ENCODE measurements at places on chromosomes 2 and 18.

DNA sequence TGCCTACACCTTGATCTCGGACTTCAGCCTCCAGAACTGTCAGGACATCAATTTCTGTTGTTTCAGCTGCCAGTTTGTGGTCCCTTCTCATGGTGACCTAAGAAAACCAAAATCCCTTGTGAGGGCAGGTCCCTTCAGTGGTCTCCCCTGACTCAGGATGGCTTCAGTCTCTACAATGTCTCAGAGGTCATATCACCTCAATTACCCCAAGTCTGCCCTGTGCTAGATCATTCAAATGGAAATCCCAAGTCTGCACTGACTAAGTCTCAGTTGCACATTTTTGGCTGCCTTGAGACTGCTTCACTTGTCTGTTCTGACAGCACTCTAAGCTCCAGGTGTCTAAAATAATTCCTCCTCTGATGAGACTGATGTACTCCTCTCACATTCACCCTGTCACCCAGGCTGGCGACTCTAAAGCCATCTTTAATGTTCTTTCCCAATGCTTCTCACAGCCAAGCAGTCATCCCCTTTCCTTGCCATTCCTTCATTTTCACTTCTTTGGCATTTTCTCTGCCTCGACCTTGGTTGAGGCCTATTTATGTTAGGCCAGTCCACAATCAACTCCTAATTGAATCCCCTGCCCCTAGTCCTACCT lies 470.8 kb downstream of the DLGAP1 start:
- no peak for DNase-seq

DNA sequence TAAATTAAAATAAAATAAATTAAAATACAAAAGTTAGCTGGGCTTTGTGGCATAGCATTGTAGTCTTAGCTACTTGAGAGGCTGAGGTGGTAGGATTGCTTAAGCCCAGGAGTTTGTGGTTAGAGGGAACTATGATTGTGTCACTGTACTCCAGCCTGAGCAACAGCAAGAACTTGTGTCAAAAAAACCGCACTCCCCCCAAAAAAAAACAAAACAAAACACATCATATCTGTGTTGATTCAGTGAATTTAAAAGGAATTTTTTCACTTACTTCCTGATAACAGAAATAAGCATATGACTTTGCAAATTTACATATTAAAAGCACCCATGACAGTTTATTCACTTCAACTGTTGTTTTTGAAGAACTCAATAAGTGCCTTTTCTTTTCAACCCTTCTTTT lies 68.1 kb upstream of the PELI1 start:
- peak; percentile 60 for DNase-seq

DNA sequence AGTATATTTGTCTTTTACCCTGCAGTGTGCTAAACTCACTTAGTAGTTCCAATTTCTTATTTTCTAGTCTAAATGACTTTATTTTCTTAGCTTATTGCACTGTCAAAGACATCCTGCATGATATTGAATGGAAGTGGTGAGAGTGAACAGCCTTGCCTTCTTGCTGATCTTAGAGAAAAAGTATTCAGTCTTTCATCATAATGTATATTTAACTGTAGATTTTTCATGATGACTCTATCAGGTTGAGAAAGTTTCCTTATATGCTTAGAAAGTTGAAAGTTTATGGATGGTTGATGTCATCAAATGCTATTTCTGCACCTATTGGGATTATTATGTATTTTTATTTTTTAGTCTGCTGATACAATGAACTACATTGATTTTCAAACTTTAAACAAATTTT lies 21.3 kb upstream of the COL3A1 start:
- no peak for DNase-seq

GRCh38 chr2:55776479-55776878 lies 82.8 kb upstream of the PNPT1 start:
- no peak for DNase-seq

DNA sequence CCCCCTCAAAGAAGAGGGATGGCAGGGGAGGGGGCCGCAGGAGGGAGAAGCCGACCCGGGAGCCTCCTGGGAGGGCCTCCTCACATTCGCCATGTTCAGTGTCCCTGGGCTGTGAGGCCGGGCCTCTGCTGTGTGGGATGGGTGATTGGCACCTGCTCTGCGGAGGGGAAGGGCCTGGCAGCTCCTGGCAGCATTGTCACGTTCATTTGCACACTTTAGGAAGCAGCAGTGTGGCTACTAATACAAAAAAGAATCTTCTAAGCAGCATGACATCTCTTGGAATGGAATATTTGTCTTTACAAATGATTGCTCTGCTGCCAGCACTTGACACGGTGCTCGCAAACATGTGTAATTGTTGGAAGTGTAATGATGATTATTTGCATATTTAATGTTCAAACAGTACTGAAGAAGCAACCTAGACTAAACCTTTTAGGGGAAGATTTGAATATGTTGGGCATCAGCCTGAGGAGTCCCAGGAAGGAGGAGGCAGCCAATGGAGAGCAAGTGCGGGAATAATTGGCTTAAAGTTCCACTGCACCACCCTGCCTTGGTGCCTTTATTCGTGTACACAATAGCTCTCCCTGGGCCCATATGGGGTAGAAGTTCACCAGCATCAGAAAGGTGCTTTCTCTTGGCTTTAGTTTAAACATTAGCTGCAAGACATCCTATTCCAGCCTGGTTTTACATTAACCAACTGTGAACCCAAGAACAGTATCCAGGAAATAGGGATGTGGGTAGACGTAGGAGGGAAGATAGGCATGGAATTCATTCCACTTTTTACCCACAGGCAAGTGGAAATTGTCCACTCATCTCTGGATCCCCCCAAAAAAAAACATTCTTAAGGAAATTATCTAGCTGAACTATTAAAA lies 404.9 kb downstream of the TMEM182 start:
- no peak for DNase-seq

DNA sequence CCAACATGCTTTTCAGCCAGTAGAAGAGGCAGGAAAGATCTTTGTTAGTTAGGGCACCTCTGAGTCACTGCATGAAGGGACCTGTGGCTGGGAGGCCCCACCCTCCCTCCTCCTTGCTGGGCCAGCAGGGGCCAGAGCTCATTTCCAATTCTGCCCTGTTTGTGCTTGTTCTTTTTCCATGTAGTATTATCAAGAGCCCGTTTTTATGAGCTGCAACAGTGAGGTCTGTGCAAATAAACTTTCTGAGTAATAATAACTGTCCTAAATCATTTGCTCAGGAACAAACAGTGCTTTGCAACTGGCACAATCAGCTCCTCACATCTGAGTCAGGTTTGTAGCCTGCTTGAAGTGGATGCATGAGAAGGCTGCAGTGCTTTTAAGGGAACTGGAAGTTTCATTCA lies 128.0 kb downstream of the ARL4C start:
- peak; percentile 70 for DNase-seq

DNA sequence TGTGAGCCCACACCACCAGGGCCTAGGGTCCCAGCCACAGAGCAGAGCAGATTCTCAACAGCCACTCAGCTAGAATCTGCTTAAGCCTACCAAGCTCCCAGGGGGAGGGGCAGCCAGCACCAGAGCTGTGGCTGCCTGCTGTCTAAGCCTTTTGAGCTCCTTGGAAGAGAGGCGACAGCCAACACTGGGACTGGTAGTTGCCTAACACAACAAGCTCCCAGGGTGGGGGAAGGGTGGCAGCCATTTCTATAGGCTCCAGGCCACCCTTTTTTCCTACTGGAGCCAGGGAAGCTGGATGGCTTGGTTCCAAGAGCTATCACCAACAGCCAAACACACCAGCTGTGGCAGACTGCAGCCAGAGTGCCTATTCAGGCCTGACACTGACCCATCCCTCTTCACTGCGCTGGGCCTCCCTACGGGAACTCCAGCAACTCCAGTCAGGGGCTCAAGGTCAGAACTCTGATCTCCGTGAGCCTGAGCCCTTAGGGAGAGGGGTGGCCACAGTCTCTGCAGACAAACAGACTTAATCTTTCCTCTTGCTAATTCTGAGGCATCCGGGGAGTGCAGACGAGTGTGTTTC lies 1824.3 kb upstream of the CELF4 start:
- DNase-seq, result no peak

- DNase-seq, result no peak
Measured at GRCh38 chr2:162457490-162457889, 113.6 kb downstream of the GCA start.

DNA sequence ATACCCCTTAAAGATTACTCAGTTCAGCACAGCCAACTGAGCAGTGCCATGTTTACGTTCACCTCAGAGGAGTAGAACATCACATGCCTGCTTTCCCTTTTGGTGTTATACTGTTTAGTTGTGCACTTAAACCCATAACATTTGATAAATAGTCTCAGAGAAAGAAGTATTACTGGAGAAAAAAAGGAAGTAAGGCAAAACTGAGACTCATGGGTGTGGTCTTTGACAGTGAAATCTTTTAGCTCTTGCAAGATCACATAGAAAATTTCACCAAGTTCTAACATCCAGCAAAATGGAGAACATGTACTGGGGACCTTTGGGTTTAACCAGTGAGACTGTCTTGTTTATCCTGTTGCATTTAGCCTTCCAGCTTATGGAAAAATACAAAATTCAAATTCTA lies 5.6 kb downstream of the TANK start:
- no peak for DNase-seq

- DNase-seq, result no peak
Measured at GRCh38 chr2:217887841-217888701, 114.7 kb downstream of the TNS1 start.

DNA sequence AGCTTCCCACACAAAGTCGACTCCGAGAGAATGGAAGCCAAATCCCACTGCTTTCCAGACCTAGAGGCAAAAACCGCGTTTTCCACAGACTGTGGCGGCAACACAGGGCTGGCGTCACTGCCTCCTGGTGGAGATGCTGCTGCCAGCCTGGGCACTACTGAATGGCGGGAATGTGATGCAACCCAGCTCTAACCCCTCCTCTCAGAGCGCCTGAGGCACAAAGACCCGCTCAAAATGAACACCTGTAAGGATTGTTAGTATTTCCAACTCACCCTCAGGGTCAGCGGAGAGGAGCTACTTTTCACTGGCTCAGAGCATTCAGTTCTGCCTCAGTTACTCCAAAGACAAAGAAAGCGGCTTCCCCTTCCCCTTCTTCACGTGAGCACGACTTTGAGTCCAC lies 548.0 kb upstream of the SALL3 start:
- DNase-seq, result no peak
